A549 treated with Hydrocortisone at 1 μM for 4 hours (cell line): ENCODE measurements at places on chromosomes 13 and 19. TPM values are rescaled to one million over a fixed set of nuclear protein-coding genes. Genes with fewer than 3 reads are reported as not detected.

Gene ZFP82
- 1.5 to 2.1 TPM (median 1.8 TPM) in 5 replicates for total RNA-seq

Gene IRGC
- total RNA-seq: not detected in 5 replicates

Gene KLF5
- 34.9 to 52.4 TPM (median 49.3 TPM) in 5 replicates for total RNA-seq

Gene ZNF112
- total RNA-seq: 1.6 to 2.6 TPM (median 2.1 TPM) in 5 replicates

Gene ATP12A
- total RNA-seq: 0.02 TPM in 1 of 5 replicates, not detected in the others

Gene SLITRK5
- 0.51 to 0.60 TPM (median 0.58 TPM) in 5 replicates for total RNA-seq

Gene PLIN3
- 158 to 172 TPM (median 162 TPM) in 5 replicates for total RNA-seq
